ENCODE measurements at places on chromosomes 2 and 18.
A peak's percentile ranks its signal among the peaks of the same experiment; 100 is the strongest.

- DNase-seq: no peak
Measured at GRCh38 chr2:228768818-228769217, 502.3 kb downstream of the PID1 start.

- DNase-seq: no peak
Measured at GRCh38 chr18:67081482-67082211, 434.9 kb downstream of the DSEL start.

DNA sequence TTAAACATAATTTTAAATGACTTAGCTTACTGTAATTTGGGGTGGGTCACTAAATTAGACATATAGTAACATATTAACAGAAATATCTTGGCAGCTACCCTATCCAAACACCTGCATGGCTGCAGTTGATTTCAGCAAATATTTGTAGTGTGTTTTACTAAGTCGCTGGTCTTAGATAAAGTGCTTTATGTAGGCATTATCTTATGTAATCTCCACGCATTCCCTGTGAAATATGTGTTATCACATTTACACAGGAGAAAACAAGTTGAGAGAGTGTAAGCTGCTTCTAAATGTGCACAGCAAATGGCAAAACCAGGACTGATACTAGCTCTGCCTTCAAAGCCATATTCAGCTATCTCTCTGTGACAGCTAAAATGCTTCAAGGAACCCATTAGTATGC lies 72.0 kb downstream of the NYAP2 start:
- DNase-seq: no peak

GRCh38 chr2:129015397-129016285 lies 697.0 kb upstream of the HS6ST1 start:
- no peak for DNase-seq

DNA sequence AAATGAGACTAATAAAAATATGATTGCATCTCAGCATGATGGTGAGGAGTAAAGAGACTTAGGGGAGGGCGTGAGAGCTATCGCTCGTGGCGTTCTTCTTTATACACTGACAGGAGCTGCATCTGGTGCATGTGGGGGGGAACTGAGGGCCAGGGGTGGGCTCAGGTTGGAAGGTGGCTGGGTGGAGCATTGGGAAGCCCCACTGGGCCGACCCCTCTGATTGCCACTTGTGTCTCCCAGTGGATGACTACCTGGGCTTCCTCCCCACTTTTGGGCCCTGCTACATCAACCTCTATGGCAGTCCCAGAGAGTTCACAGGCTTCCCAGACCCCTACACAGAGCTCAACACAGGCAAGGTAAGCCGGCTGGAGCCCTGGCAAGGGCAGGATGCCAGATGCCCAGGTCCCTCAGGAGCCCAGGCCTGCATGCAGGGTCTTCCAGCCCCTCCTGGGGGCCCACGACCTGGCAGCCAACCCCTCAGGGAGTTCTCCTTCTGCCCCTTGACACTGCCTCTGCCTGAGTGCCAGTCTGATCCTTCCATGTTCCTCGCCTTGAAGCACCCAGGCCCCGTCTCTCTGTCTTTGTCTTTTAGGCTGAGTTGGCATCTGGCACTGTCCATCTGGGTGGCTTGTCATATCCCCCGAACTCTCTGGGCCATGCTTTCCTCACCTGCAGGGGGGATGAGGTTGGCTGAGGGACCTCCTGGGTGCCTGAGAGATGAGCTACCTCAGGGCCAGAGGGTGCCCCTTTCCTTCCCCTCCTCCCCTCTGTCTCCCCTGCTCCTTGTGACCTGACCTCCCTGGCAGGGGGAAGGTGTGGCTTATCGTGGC lies 97.7 kb downstream of the DYSF start:
- DNase-seq: no peak

DNA sequence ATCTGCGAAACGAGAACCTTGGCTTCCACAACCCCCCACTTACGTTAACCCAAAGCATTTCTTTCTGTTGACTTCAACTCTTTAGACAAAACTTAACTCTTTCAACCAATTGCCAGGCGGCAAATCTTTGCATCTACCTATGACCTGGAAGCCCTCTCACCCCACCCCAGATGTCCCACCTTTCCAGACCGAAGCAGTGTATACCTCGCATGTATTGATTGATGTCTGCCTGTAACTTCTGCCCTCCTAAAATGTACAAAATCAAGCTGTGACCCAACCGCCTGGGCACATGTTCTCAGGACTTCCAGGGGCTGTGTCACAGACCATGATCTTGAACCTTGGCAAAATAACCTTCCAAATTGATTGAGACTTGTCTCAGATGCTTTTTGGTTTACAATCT lies 12.3 kb downstream of the AQP12B start:
- DNase-seq: no peak

- DNase-seq: no peak
Measured at GRCh38 chr2:158181171-158181570, 79.5 kb downstream of the UPP2 start.

DNA sequence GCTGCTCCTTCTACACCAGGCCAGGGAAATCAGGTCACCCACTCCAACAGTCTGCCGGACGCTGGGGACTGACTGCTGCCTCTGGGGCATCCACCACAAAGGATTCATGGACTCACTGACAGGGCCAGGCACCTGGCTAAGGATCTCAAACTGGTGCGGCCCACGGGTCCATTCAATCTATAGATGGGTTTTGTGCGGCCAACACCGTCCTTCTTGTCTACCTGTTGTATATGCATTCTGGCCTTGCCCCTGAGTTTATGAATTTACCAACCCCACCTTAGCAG lies 10.9 kb upstream of the SLC20A1 start:
- no peak for DNase-seq

DNA sequence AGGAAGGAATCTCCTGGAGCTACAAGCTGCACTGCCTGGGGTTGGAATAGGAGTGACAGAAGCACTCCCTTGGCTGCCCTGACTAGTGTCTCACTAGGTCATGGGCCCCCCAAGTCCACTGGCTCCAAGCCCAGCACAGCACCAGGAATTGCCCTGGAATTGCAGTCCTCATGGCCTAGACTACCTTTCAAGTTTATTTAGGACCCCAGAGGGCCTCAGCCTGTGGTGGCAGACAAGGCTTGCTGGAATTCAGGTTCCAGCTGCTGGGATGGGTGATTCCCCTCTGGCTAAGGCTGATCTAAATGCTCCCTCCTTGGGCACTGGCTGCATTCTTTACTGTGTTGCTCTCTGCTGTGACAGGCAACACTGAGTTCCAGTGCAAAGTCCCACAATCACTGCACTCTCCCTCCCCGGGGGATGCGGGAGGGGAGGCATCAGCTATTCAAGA lies 14.0 kb downstream of the STRADB start:
- DNase-seq: no peak

GRCh38 chr2:57372237-57372984 lies 674.2 kb upstream of the VRK2 start:
- no peak for DNase-seq

- DNase-seq: no peak
Measured at GRCh38 chr2:126766969-126767296, 111.0 kb downstream of the GYPC start.

- DNase-seq: no peak
Measured at GRCh38 chr18:27713738-27714095, 463.2 kb downstream of the CDH2 start.

DNA sequence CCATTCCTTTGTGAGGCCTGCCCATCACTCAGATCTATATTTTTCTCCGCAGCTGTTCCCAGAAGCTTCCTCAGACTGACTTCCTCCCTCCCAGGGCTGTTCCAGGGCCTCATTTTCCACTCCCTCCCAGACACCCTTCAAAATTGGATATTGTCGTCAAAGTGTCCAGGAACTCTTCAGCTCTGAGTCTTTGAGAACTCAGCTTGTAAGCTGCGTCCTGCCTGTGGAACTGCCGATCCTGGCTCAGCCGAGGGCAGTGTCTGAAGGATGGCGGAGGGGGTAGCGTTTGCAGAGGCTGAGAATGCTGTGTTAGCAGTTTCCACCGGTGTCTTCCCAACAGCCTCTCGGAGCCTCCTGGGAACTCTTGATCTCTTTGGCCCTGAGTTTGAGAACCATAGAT lies 27.1 kb downstream of the NCK2 start:
- no peak for DNase-seq

DNA sequence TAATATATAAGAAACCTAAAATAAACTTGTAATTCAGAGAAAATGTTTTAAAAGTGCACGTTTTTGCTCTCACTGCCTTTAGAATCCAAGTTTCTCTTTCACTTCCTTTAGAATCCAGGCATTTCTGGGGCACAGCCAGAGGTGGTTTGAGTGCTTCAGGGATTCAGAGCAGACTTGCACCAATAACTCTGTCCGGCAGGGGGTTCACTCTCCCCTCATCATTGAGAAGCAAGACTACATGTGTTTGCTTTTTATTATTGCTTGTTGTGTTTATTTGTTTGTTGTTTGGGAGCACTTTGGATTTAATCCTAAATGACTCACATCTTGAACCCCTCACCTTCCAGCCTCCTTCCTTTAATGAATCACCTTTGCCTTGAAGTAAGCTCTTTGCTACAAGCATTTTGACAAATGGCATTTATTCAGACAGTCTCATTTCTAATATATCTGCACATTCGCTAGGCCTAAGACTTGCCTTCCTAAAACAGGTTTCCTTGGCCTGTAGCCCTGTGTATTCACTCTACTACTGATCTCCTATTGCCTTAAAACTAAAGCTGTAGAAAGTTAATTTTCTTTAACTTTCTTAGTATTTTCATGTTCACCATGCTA lies 233.5 kb upstream of the ATP5MC3 start:
- no peak for DNase-seq

DNA sequence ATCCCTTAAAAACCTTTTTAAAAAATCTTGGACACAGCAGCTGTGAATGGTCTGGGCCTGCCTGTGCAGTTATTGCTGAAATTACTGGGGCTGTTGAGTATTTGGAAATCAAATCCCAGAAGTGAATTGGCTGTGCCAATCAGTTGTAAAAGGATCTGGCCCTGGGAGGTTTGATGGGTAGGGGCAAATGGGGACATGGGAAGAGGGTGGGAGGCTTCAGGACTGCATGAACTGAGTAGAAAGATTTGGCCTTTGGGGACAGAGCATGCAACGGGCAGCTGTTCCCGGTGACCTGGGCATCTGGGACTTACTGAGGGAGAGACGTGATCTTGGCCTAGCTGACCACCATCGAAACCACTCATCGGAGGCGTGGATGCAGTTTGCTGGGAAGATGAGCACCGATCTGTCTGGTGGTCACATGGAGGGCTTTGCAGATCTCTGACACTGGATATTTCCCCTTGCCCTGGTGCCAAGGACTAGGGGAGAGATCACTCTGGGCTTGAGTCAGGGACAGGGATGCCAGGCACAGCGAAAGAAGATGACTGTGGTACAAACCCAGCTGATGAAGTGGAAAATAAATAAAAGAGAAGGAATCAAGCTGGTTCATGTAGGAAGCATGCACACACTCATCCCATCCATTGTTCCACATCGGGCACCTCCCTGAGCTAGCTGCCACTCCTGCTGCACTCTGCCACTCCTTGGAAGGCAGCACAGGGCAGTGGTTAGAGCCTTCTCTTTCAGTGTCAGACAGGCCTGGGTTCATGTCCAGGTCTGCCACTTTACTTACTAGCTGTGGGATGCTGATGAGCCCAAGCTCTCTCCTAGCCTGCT lies 58.4 kb downstream of the SEMA4F start:
- DNase-seq: no peak

DNA sequence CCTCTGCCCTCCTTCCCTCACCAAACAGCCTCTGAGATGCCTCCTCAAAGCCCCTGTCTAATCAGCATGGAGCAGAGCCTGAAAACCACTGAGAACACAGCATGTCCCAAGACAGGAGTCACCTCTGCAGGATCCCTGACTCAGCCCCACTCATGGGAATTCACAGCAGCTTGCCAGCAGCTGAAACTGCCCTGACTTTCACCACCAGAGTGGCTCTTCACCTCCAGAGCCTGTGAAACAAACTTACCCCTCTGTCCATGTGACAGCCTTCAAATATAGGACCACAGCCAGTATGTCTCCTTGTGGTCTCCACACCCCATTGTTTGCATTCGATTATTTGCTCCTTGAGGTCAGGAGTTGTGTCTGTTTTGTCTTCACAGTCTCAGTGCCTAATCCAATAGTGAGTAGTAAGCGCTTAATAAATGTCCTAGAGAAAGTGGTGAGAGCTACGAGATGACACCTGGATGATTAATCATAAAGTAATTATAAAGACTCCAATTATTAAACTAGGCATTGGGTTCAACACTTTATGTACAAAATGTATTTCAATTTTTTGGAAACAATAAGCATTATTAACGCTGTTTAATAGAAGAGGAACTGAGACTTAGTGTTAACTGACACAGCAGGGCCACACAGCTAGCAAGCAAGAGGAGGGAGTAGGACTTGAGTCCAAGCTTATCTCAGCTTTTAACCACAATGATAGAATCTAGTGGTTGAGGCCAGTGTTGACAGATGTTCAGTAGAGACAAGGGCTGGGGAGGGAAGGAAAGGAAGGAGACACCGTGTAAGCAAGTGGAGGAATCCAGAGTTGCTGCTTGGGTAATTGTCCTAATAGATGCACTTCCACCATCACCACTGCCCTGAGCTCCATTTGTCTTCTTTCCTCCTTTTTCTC lies 358.7 kb upstream of the TNP1 start:
- no peak for DNase-seq

DNA sequence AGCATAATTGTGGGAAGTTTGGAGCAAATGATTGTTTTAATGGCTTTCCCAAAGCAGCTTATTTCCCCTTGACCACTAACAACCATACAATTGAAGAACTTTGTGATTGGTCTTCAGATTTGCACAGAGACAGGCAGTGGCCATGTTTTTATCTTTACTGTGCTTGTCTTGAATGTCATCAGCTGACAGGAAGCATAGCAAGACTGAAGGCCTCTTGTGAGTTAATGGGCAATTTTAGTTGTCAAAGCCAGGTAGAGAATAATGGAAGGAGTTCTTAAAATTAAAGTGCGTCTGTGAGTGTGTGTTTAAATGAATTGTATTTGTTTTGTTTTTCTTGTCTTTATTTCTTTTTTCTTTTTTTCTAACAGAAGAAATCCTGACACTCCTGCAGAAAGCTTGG lies 809.9 kb downstream of the TSN start:
- no peak for DNase-seq

- no peak for DNase-seq
Measured at GRCh38 chr2:241358470-241358869, 2.4 kb downstream of the FARP2 start.

- DNase-seq: peak; percentile 60
Measured at GRCh38 chr2:136378712-136379595, 261.0 kb upstream of the CXCR4 start.

GRCh38 chr2:102013206-102014040 lies 21.7 kb downstream of the IL1R2 start:
- no peak for DNase-seq

Data from activated CD8-positive, alpha-beta memory T cell treated with anti-CD3 and anti-CD28 coated beads for 1 hour (primary cell).